ENCODE measurements at places on chromosomes 6 and 20.

DNA sequence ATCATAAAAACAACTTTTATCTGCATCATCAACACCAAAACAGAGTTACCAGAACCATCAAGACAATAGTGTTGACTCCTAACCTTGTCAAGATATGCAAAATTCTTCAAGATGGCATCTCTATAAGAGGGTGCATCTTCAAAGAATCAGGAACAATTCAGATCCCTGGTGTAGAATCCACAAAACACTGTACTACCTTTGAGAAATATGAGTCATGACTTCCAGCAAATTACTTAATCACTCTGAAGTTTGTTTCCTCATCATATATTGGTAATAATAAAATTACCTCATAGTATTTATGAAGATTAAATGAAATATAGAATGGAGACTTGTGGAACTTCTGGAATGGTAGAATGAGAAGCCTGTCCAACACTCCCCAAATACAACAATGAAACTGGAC lies 221.3 kb upstream of the SUPT3H start:
- no peak for DNase-seq

- DNase-seq, result no peak
Measured at GRCh38 chr6:148348335-148348734, 5.7 kb downstream of the SASH1 start.

DNA sequence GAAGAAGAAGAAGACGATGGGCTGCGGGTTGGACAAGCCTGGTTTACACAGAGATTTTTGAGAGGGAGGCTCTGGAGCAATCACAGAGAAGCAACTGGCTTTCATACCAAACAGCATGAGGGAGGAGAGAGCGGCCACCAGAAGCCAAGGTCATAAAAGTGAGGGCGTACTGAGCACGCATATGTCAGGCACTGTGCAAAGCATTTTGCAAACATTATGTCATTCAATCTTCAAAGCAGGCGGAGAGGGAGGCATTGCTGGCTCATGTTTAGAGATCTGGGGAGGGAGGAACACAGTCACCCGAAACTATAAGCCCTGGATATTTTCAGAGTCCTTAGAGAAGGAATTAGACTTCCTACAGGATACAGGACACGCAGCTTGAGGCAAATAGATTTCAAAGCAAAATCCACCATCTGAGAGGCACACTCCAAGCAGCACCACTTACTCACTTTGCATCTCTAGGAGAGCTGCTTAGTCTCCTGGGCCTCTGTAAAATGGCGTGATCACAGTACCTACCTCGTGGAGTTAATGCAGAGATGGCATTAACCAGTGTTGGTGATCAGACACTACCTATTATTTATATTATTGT lies 24.6 kb downstream of the RAMACL start:
- DNase-seq, result peak; percentile 48

GRCh38 chr20:34938466-34939163 lies 17.0 kb downstream of the GSS start:
- no peak for DNase-seq

GRCh38 chr6:125477156-125477555 lies 175.4 kb upstream of the HDDC2 start:
- DNase-seq, result no peak

DNA sequence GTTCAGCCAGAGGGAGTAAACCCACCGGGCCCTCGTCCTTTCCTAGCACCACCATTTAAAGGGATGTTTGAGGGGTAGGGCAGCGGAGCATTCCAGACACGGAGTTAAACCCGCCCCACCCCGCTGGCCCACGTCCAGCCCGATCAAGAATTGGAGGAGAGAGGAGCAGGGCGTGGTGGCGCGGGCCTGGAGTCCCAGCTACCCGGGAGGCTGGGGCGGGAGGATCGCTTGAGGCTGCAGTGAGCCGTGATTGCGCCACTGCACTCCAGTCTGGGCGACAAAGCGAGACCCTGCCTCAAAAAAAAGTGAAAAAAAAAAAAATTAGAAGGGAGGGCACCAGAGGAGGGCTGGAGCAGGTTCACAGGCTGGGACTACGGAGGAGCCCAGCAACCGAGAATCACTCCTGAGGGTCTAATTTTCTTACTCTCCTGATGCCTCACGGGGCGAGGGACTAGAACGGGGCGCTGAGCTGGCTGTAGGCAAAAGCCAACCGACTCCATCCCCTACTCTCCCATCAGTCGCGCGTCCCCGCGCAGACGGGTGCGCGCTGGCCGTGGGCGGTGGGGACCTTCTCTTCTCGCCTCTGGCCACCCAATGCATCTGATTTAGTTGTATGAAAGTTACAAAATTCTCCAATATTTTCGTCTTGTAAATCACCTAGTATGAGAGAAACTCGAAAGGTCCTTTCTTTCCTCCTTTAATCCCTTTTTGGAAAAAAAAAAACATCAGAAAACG lies 6.1 kb upstream of the HSPA1B start:
- no peak for DNase-seq
